Endodermal cell (in vitro differentiated cells): ENCODE measurements at places on chromosomes 5 and 9. TPM values are rescaled to one million over a fixed set of nuclear protein-coding genes. Genes with fewer than 3 reads are reported as not detected.

DNA sequence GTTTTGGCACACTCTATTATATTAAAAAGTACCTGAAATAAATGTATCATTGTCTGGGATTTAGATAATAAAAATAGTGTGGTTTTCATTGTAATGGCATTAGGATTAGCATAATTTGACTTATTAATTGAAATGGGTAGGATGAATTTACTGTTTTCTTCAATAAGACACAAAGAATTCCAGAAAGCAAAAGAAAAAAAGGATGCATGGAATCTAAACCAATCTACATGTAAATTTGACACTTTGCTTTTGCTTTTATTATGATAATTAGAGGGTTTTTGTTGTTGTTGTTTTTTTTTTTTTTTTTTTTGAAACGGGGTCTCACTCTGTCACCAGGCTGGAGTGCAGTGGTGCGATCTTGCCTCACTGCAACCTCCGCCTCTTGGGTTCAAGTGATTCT is 304.8 kb upstream of the EFNA5 start:
- no peak for DNase-seq

DNA sequence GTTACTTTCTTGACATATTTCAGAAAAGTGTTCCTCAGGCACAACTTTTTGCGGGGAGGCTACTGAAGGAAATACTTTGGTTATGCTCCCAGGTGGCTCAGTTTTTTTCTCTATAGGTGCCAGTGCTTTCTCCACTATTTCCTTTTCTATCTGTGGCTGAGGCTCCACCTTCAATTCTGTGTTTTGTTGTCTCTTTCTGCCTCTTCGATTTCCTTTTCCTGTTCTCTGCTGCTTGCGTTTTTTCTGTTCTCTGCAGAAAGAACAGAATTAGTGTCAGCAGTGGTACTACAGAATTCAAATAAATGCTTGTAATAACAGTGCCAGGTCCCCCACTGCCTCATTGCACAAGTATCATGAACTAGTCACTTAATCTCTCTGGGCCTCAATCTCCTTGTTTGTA is 7.0 kb downstream of the HEMGN start:
- no peak for DNase-seq

- DNase-seq = peak; percentile 35
Measured at GRCh38 chr5:3365501-3366215, 230.0 kb upstream of the IRX1 start.

DNA sequence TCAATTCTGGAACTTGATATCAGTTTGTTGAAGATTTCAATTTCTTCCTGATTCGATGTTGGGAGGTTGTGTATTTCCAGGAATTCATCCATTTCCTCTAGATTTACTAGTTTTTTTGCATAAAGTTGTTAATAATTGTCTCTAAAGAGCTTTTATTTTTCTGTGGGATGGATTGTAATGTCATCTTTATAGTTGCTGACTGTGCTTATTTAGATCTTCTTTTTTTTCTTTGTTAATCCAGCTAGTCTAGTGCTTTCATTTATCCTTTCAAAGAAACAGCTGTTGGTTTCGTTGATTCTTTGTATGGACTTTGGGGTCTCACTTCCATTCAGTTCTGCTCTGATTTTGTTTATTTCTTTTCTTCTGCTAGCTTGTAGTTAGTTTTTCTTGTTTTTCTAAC is 302.0 kb upstream of the DMAC1 start:
- no peak for DNase-seq

DNA sequence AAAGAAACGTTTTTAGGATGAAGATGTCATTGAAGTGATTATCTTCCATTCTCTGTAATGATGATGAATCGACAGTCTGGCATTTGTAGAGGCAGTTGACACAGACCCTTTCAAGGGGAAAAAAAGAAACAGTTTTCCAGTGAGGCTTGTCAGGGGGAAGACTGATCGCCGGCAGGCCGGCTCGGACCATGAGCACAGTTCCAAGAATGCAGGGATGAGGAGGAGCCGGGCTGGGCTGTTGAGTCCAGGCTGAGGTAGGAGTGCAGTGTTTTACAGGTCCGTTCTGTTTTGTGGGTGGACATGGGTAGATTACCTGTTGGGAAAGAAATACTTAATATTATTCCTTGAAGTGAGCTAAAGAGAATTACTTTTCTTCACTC is 194.6 kb downstream of the AOPEP start:
- DNase-seq = peak; percentile 46

DNA sequence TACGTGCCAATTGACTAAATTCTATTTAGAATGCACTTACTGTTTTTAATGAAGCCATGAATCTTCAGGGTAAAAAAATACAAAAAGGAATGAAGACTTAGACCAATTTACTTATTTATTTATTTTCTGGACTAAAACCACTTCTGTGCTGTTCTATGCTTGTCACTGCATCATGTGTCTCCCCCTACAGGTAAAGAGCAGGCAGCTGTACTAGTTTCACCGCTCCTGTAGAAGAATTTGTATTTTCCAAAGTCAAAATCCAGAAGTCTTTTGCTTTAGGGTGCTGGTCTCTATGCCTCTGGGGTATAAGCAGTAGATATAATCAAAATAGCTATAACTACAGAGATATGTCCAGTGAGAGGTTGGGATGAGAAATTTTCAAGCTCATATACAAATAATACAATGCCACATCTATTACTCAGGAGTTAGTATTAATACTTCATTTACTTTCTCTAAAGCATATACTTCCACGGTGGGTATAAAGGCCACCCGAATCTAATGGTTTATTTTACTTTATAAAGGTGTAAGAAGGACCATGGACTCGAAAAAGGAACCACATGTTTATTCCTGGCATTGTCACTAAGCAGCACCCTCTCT is 591.5 kb downstream of the RAB3C start:
- DNase-seq = no peak

Gene ATP10B
- total RNA-seq = 0.14 to 0.38 TPM (median 0.23 TPM) in 3 replicates

DNA sequence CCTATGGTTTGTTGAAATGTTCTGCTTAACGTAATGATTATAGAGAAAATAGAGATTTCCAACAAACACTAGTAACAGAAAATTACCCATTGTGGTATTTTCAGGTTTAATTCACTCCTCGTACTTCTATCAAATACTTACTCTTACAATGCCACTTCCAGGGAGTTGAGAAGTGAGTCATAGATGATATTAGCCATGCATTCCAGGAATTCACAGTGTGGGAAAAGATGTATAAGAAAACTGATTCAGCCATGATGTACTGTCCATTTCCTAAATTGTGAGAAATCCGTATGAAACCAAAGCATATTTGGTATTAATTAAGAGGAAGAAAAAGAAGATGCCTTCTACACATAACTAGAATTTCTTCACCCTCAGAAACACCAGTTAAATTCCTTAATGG is 1854.6 kb upstream of the WWC1 start:
- no peak for DNase-seq

DNA sequence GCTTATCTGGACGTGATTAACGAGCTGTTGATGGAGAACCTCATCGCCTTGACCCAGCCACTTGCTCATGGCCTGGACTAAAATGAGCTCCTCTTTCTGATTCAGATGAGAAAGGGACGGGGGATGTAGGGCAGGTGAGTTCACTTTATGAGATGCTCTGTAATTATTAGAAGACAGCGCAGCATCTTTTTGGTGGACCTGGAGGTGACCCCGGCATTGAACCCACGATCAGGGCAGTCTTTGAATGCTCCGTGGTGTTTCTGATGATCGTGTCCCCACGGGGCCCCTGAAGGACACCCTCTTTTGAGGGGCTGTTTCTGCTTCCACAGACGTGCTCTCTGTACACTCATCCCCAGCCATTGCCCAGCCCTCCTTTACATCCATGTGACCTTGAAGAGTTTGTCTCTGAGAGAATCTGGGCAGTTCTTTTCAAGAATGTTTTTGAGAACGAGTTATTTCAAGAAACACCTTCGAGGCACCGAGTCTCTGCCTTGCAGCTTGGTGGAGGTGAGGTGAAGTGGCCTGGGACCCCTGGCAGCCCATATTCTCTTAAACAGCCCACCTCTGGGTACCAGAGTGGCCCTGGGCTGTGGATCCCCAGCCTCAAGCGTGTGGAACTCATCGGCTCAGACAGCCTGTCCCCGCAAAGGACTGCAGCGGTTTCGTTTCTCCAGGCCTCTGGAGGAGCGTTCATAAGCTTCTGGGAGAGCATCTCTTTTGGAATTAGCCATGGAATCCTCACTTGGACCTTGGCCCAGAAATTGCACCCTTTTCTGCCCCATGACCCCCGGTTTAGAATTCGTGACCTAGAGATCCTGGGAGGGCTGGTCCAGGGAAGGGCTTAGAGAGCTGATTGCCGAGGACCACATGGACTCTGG is 50.3 kb downstream of the COL5A1 start:
- DNase-seq = no peak

DNA sequence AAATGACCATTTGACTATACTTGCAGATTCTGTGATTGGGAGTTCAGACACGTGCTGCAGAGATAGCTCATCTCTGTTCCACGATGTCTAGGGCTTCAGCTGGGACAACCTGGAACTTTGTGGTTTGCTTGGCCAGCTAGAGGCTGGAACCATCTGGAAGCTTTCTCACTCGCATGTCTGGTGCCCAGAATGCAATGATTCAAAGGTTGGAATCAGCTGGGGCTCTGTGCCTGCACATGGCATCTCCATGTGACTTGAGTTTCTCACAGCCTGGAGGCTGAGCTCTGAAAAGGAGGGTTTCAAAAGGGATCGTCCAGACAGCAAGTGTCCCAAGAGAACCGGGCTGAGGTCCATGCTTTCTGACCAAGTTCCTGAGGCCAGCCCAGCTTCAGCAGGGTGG is 465.2 kb downstream of the GADD45G start:
- no peak for DNase-seq

DNA sequence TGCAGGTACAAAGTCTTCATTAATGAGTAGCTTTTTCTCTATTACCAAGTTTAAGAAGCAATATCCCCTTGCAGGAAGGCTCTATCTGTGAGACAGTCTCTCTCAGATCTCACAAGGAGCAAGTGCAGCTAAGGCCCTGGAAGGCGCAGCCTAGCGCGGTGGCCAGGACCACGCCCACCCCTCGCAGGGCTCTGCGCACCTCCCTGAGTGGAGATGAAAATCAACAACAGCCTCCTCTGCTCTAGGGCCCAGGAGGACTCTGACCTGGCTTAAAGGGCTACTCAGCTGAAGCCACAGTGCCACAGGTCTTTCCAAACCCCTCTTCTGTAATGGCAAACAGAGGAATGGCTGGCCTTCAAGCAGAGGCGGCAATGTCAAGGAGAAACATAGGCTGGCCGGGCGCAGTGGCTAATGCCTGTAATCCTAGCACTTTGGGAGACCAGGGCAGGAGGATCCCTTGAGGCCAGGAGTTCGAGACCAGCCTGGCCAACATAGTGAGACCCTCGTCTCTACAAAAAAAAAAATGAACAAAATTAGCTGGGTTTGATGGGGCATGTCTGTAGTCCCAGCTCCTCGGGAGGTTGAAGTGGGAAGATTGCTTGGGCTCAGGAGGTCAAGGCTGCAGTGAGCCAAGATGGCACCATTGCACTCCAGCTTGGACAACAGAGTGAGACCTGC is 11.9 kb downstream of the SEC16A start:
- DNase-seq = no peak

Gene OTP
- not detected in 2 replicates for total RNA-seq

DNA sequence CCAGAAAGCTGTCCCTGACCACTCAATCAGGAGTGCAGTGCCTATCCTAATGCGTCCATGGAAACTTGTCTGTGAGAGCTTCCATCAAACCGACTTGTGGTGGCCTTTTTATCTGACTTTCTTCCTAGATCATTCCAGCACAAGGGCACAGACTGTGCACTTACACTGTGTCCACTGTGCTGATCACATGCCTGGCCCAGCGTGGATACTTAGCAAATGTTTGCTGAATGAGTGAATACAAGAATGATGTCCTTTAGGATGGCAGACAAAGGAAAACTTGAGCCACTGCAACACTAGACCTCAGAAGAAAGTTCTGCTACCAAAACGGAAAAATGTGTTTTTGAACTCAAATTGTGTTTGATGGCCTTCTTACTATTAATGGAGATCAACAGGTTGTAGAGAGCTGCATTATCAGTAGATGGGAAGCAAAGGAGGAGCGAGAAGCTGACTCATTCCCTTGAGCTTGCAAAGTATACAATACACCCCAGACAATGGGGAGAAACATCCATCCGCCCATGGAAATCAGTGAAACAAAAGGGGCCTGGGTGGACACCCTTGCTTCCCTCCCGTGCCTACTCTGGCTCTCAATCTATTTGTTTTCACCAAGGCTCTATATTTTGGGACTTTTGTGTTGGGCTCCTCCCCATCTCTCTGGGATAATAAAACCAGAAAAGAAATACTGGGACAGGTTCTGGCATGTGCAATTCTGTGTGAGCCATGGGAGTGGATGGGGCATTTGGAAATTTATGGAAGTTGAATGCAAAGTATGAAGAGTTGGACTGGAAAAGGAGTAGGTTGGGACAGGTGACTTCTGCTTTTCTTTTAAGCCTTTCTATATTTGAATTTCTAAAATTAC is 76.2 kb upstream of the ZFAND5 start:
- no peak for DNase-seq

Gene PRRT1B
- 29.1 to 74.2 TPM (median 71.4 TPM) in 3 replicates for total RNA-seq

DNA sequence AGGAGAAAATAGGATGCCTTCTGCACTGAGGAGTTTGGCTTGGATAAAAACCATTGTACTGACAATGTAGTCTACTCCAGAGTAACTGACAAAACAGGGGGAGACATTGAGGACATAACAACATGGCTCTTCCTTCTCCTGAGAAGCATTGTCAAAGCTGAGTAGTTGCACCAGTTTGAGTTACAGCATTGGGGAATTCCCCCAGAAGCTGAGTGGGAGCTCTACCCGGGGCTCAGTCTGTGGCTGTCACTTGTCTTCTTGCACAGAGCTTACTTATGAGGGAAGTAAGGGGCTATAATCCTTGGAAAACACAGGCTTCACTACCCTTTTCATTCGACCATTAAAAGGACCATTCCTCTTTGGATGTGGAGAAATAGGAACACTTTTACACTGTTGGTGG is 21.2 kb downstream of the HSPB3 start:
- no peak for DNase-seq

DNA sequence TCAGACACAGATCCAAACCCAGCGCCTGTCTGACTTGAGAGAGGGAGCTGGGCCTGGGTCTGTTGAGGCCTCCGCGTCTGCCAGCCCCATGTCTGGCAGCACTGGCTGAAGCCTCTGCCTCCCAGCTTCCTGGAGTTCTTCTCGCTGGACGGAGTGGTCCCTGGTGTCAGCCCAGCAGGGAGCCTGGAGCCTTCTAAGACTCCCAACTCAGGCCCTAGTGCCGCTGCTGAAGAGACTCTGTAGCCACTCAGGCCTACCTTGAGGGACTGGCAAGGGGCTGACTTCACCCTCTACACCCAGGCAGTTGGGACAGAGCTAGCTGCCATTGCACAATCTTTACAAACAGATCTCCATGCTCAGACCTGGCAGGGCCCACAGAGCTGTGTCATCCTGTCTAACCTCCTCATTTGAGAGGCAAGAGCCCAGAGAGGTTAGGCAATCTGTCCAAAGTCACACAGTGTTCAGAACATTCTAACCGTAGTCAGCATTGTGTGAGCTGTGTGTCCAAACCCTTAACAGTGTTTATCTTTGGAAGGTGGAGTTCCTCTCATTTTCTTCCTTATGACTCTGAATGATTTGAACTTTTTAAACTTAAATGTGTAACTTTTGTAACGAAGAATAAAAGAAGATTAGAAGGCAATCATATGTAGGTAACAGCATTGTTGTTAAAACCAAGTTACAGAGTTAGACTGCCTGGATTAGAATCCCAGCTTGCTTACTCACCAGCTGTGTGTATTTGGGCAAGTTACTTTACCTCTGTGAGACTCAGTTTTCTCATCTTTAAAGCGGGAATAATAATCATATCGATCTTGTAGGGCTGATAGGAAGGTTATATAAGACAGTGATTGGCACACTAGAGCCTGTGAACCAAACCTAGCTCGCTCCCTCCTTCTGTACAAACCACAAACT is 4.6 kb upstream of the DUSP1 start:
- no peak for DNase-seq
